ENCODE measurements at places on chromosomes 6 and 20.

DNA sequence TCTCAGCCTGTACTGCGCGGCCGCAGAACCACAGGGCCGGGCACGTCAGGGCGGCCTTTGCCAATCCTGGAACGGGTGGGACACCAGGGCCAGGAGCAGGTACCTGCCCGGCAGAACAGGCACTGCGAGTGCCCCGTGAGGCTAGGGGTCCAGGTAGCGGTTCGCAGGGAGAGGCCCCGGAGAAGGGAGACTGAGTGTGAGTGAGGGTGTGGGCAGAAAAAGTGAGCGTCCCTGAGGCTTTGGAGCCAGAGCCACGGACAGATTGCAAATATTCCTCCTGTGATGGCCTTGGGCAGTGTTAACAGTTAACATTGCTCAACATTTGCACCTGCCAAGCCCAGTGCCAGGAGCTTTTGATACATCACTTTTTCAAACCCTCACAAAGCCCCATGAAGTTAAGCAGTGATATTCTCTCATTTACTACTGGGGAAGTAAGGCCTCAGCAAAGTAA is 491 bp downstream of the GNMT start:
- DNase-seq, result no peak

- peak; percentile 63 for DNase-seq
Observed at GRCh38 chr20:34083137-34083536, 28.9 kb downstream of the EIF2S2 start.

DNA sequence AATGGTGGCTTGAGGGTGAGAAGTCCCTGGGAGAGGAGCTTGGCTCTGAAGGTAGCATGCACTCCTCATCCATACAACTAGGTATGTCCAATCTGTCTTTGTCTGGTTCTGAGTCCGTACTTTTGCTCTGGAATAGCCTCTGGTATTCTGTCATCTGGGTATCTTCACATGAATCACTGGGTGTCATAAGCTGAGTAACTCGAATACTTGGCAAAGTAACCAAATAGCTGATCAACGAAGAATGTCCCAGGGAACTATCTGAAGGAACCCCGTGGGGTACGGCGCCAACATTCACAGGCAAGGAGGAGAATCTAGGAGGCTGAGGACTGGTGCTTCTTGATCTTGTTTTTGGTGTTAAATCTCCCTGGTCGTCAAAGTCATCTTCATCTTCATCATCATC is 184.8 kb downstream of the HIVEP2 start:
- DNase-seq, result no peak

DNA sequence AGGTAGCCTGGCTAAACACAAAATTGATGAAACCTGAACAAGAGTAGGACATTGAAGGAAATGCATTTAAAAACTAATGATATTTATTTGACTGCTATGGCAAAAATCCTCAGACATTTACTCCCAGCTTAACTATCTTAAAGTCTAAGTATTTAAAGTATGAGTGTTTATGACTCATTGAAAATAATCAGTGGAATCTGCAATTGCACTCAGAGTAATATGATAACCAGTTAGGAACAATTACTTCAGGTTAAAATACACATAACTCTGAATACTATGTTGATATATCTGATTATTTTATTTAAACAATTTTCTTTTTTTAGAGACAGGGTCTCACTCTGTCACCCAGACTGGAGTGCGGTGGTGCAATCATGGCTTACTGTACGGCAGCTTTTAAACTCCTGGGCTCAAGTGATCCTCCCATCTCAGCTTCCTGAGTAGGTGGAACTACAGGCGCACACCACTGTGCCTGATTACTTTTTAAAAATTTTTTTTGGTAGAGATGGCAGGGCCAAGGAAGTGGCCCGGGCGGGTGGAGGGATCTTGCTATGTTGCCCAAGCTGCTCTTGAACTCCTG is 43.9 kb downstream of the FILIP1 start:
- DNase-seq, result no peak

DNA sequence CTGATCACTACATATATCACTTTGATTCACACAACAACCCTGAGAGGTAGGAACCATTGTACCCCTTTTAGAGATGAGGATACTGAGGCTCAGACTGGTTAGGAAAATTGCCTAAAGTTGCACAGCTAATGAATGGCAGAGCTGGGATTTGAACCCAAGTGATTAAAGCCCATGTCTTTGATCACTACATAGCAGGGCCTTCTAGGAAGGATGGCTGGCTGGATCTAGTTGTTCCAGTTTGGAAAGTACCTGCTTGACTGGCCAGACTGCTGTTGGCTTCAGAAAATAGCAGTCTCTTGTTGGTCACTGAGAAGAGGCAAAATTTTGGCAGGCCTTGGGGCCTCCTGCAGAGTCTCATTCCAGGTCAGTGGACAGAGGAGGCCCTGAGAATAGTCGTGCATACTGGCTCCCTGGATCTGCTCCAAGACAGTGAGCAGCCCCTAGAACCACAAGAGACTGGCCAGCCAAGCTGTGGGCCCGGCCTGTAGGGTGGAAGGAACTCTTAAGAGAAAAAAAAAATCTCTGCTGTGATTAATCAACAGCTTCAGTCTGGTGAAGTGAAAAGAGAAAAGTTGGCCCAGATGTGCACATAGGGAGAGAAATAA is 17.5 kb downstream of the PPARD start:
- no peak for DNase-seq

GRCh38 chr6:48027704-48028435 is 83.1 kb downstream of the PTCHD4 start:
- no peak for DNase-seq

GRCh38 chr6:140912686-140913085 is 1220.0 kb upstream of the GJE1 start:
- DNase-seq, result no peak

GRCh38 chr6:15709651-15710269 is 46.9 kb upstream of the DTNBP1 start:
- DNase-seq, result no peak

GRCh38 chr20:38260378-38261053 is at the start of gene KIAA1755:
KIAA1755 (minus strand) TSS chr20:38260735; CDS start chr20:38260500, 235 bp downstream.
- DNase-seq, result no peak

DNA sequence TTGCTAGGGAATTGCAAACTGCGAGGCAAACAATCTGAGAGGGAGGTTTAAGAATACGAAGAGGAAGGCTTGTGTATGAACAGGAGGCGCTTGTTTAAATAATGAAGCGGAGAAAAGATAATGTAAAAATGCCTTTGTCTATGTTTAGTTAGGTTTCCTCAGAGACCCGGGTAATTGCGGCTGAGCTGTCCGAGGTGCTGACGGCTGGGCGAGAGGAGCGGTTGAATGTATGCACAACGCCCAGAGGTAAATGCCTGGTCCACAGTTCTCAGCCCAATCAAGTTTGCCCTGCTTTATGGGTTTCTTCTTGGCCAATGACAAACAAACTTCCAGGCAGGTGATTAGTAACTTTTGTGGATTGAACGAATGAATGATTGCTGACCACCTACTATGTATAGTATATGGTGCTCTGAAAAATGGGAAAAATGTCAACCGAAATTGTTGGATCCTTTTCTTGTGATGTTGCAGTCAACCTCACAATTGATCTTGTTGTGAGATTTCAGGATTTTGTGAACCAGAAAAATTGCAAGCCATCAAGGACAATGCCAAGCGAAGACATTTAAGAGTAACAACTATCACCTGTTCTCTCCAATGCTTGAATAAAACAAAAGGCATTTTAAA is 38.3 kb upstream of the SLC32A1 start:
- peak; percentile 78 for DNase-seq

GRCh38 chr6:116406678-116407345 is 36.1 kb downstream of the DSE start:
- no peak for DNase-seq

DNA sequence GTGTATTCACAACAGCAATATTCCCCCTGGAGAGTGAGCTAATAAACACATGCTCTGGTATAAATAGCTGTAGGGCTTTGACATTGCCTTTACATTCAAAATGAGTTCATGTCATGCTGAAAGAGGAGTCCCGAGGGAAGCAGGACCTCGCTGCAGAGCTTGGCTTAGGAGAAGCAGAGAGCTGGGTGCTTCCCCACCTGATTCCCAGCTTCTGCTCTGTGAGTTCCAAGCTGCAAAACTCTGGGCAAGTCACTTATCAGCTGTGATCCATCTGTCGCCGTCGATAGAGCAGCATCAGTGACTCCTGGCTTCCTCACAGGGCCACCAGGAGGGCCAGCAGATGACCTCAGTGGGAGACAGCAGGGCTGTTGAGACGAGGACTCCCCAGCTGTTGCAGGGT is 241.8 kb downstream of the ANKRD60 start:
- no peak for DNase-seq

DNA sequence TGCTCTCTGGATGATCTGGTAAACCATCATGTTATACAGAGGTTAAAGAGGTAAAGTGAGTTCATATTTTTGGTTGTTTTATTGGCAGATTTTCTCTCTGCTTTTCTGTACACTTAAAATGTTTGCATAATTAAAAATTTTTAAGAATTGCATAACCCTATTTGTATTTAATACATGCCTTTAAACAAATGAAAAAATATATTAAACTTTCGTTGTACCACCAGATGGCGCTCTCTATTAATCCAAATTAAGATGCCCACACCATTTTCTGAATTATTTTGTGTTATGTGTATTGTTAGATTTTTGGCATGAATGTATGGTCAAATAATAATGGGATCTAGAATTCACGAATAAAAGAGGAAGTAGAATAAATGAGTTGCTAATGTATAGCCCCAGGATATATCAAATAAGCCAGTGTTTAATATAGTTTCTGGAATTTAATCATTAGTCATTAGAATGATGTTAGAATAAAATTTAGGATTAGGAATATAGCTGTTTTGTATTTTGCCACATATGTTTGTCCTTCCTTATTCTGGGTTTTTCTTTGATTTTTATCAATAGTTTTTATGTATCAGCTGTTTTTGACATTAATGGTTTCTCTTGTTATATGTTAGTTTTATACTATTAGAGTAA is 38.9 kb downstream of the SMAP1 start:
- DNase-seq, result peak; percentile 46

DNA sequence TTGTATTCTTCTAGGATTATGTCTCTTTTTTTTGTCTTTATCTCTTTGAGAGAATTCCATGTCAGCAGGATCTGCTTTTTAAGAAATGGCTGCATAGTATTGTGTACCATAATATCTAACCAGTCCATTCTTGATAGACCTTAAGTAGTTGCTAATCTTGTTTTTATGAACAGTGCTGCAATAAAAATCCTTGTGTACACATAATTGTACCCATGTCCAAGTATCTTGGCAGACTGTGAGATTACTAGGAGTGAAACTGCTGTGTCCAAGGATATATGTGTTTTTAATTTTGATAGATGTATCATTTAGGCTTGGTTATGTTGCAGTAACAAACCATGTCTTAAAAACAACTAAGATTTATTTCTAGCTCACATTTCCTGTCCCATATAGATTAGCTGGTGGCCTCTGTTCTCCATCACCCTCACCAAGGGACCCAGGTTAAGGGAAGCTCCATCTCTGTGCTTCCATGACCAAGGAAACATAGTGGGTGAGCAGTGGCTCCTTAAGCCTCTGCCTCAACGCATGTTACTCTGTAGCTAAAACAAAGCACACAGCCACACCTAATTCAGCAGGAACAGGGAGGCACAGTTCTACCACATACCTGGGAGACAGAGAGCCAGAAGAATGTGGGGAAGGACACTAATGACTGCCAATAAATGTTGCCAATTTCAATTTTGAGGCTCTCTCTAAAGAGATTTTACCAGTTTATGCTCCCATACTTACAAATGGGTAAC is 12.1 kb upstream of the SUMO4 start:
- no peak for DNase-seq

GRCh38 chr20:54622333-54623295 is 147.2 kb downstream of the DOK5 start:
- DNase-seq, result no peak

DNA sequence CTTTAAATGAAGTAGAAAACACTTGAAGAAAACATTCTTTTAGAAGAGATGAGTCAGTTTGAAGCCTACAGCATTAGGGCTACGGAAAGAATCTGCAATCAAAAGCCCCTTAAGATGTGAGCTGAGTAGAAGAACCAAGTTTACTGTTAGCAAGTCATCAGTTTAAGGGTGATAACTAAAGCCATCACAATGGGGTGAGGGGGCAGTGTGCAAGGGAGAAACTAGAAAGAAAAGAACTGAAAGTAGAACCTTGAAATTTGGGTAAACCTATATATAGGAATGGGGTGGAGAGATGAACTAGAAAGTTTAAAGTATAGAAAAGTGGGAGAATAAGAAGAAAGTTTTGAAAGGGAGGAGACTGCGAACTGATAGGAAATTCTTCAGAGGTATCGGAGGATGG is 212.9 kb downstream of the COL19A1 start:
- DNase-seq, result no peak

- no peak for DNase-seq
Observed at GRCh38 chr6:88165844-88166492, at the start of gene CNR1. CNR1 (minus strand) TSS chr6:88166347; CDS start chr6:88145274, 21,073 bp downstream.

- DNase-seq, result no peak
Observed at GRCh38 chr20:63321148-63321831, 28.3 kb downstream of the COL20A1 start.

DNA sequence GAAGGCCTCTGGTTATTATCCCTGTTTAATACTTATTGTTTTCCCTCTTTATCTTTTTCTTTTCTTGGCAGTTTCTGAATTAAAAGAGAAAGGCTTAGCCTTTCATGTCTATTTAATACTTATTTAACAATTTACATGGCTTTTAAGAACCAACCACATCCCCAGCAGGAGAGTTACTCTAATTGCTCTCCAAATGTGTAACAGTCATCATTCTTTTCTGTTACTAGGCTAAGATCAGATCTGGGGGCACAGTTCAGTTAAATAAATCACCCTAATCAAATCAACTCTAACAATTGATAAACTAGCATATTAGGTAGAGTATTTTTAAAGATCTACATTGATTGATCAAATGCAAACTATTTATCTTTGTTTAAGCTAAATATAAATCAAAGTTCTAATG is 54.1 kb upstream of the NT5E start:
- no peak for DNase-seq

DNA sequence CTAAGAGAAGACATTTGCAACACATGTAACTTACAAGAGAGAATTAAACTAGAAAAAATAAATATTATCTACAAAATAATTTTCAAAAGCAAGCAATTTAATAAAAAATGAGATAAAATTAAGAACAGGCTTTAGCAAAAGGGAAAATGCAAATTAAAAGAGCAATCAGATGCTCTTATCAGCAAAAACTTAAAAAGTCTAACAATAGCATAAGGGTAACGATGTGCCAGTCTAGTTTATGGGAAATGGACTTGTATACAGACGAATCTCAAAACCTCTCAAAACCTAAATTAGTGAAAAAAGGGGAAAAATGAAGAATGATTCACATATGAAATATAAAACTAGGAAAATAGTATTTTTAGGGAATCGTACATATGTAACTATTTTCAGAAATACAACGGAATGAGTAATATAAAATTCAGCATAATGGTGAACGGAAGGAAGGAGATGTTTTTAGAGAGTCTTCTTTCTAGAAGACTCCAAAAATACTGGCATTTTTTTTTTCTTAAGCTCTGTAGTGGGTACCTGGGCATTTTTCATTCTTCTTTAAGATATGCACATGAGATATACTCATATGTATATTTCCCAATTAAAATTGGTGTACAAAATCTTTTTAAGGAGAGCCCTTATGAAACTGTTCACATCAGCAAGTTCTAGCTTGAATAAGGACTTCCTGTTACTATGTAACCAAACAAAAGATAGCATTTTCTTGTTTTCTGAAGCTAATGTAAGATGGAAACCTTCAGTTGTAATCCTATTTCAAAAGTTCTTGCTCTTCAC is 927 bp upstream of the MANEA start:
- DNase-seq, result no peak
